ENCODE measurements at places on chromosomes 5 and 9.

- no peak for DNase-seq
Measured at GRCh38 chr5:137888863-137889759, at the start of gene PKD2L2. Gene PKD2L2, plus strand, starts transcription at chr5:137889457. Its CDS starts 35 bp downstream, at chr5:137889492.

- DNase-seq: no peak
Measured at GRCh38 chr9:92270511-92270910, 23.0 kb downstream of the IARS1 start.

DNA sequence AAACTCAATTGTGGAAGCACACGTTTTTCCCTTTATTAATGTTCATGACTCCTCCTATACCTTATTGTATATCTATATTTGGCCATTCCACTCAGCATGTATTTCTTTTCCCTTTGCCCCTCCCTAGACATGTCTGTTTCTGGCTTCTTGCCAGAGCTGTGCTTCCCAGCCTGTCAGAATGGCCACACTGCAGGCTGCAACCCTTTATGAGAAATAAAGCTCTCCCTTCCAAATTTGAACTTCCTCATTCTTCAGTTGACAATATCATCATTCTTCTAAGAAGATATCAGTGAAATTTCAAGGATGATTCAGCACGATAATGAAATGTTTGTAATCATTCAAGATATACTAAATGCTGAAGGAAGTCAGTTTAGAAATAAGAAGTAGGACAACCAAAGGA, 107.6 kb upstream of the PRSS3 start:
- DNase-seq: no peak

- DNase-seq: no peak
Measured at GRCh38 chr5:154472871-154473580, 5.0 kb downstream of the HAND1 start.

DNA sequence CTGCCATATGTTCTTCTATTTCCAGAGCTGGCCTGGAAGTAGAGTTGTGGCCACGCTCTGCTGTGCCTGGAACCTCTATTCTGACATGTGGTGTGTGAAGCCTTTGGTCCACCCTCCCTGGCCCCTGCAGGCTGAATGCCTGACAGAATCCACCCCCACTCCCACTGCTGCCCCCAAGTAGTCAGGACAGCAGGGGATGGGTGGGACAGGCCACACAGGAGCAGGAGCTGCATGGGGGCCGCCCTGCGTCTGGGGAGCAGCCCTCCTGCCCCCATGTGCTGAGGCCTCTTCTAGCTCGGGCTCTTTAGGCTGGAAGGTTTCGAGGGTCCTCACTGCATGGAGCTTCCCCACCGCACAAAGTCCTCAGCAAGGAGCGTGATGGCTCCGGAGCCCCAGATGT, 32.6 kb upstream of the IRX4 start:
- no peak for DNase-seq

DNA sequence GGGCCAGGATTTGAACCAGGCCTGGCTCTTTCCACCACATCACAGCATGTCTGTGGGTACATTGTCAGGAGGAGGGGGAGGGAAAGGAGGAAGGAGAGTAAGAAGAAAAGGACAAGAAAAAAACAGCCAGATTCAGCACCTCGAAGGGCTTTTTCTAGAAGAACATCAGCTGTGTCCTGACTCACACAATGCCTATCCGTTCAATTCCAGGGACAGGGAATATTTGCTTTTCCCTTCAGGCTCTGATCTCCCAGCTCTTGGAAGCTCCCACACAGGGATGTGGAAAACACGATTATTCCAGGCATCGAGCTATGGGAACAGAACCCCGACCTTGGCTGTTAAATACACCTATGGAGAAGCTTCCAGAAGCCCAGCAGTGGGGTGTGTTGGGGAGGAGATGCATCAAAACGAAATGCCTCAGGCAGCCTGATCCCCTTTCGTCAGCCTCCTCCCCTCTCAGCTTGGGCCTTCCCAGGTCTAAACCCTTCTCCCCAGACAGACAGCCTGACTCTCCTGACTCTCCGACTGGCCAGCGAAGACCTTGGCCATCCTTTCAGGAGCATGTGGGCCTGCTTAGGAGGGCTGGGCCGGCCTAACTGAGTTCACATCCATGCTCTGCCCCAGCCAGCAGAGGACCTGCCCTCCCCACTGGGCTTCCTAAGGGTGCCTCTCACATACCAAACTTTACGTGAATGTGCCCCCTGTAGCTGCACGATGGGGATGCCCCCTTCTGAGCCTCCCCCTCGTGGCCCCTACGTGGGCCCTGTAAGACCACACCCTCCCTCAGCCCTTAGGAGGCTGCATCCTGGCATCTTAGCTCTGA, 54.4 kb downstream of the NEURL1B start:
- DNase-seq: no peak

DNA sequence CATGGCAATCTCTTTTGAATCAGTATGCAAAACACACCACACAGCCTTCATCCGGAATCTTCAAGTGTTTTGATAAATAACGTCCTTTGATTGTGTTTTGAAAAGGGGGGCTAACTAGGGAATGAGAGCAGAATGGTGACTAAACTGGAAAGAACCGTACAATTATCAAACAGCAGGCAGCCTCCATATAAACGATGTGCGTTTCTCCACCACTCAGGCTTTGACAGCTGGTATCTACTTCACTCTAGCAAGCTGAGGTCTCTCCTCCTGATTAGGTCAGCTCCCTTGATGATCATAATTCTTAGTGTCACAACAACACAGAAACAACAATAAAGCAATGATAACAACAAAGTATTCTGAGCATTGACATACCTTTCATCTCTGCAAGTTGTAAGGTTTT, 465.9 kb downstream of the TUSC1 start:
- peak; percentile 28 for DNase-seq

- no peak for DNase-seq
Measured at GRCh38 chr9:21555911-21556310, 73.8 kb upstream of the IFNE start.

DNA sequence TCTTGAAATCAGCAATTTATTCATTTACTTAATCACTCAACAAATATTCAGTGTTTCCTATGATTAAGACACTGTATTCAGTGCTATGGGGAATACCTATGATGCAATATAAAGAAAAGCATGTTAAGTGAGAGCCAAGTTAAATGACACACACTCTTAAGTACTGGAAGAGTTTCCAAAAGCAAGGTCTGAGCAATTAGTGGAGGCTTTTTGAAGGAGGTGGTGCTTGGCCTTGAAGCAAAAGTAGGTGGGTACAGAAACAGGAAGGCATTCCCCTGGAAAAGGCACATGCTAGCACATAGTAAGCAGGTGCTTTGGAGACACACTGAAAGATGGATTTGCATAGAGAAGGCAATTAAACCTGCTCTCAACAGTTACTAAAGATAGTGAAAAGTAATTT, 4.0 kb downstream of the TSLP start:
- DNase-seq: no peak

GRCh38 chr5:124176692-124177091, 569.7 kb downstream of the ZNF608 start:
- DNase-seq: no peak

GRCh38 chr9:99181206-99181605, 40.5 kb downstream of the ALG2 start:
- DNase-seq: no peak

DNA sequence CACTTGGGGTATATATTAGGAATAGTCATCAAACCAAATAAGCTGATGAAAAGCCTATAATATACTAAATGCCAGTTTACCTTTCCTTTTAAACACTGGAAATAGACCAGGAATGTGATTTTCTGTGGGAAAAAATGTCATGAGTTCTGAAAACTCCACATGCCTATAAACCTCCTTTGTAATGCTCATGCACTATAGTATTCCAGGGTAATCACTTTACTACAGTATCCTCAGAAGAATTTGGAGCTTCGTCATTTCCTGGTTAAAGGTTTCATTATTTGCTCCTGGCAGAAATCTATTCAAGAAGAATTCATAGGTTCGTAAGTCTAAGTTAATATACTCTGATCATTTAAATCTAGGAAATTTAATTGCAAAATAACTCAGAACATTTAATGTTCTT, 1076.7 kb upstream of the DMAC1 start:
- no peak for DNase-seq

GRCh38 chr9:137432687-137433348, 8.3 kb downstream of the ENTPD8 start:
- no peak for DNase-seq

GRCh38 chr9:134630393-134630790, 11.2 kb upstream of the COL5A1 start:
- DNase-seq: no peak

DNA sequence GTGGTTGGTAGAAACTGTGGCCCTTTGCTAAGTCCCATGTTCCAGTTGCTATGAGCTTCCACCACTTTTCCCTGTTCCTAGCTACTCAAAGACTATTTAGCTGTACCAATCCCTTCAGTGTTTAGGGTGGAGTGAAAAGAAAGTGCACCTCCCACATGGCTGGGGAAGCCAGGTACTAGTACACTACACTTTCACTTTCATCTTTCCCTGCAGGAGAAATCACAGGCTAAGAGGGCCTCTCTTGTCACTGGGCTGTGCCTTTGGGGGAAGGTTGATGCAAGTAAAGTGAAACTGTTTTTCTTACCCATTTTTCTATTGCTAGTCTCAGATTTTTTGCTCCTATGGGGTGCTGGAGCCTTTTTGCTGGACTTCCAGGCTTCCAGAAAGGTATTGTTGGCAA, 33.5 kb upstream of the CKS2 start:
- DNase-seq: no peak

GRCh38 chr9:91420501-91421127, 3.0 kb downstream of the NFIL3 start:
- no peak for DNase-seq

DNA sequence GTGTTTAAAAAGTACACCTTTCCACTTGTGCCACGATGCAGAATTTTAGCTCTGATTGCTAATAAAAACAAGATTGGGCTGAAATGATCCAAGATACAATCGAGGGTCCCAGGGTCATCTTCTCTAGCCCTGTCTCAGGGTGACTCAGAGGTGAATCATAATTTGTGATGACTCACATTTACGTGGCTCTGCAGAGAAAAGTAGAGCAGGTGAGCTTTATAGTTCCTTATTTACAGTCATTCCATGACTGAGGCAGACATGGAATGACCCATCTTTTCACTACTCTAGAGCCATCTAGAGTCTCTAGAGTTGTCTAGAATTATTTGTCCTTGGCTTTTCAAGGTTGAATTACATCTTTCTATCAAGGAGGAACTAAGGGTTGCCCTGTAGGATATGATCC, 155.2 kb downstream of the GAS1 start:
- no peak for DNase-seq

DNA sequence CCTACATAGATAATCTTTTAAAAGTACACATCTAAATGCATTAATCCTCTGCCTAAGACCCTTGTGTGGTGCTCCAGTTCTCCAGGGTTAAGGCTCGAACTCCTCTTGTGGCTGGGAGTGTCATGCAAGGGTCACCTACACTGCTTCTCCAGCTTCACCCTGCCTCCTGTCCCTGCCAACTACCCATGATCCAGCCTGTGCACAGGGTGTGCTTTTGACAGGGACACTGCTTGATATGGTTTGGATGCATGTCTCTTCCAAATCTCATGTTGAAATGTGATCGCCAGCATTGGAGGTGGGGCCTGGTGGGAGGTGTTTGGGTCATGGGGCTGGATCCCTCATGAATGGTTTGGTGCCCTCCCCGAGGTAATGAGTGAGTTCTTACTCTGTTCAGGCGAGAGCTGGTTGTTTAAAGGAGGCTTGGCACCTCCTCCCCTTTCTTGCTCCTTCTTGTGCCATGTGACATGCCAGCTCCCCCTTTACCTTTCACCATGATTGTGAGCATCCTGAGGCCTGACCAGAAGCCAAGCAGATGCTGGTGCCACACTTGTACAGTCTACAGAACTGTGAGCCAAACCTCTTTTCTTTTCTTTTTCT, 48.5 kb downstream of the SLC22A5 start:
- no peak for DNase-seq

DNA sequence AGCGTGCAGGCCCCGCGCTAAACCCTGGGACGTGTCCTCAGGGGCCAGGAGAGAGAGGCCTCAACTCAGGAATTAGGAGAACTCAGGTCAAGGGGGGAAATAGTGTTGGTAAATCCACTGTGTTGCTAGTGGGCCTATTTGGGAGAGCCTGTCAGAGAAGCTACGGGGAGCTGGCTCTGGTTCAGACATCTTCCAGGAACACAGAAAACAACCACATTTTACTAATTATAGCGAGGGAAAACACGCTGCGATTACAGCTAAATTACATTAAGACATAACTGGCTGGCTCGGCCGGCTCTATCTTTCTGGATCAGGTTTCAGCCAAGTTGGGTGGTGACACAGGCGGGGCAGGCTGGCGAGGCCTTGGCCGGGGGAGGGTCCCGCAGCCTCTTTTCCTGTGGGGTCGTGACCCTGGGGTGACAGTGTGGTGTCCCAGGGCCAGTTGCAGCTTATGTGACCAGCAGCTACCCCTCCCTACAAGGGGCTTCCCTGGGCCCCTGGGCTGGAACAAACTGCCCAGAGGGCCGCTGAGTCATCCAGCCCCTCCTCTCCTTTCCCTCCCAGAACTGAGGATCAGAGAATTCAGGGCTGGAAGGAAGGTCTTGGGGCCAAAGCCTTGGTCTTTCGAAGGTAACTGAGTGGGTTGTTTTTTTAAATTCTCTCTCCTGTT, 75.1 kb downstream of the FGF18 start:
- no peak for DNase-seq

GRCh38 chr9:126517833-126518356, 95.8 kb upstream of the LMX1B start:
- no peak for DNase-seq

DNA sequence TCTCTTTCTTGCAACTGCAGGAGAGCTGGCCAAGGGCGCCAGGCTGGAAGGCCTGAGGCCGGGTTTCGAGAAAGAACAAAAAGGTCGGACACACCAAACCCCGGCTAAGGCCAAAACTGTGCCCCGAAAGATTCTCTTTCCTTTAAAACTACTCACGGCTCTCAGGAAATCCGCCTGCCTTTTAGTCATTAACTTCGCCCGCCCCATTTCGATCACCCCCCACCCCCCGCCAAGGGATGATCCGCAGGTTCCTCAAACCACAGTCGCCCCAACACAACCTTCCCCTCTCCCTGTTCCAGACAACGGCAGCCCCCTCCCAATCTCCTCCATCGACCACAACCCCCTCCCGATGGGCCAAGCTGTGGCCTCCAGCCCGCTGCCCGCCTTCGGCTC, 536 bp downstream of the FEM1C start:
- no peak for DNase-seq

GRCh38 chr5:108193021-108193795, 188.7 kb downstream of the FBXL17 start:
- no peak for DNase-seq

DNA sequence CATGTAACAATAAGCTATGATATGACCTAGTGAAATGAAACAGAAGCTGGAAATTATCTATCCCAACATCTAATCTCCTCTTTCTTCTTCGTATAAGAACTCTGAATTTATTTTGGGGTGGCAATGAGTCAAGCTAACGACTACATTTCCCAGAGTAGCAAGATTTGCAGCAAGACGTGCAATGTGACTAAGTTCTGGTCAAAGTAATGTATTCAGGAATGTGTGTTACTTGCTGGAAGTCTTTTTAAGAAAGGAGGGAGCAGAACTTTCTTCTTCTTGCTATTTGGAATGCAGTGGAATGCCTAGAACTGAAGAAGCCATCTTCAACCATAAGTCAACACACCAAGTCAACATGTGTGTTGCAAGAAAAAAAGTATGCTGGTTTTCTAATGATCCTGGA, 406.6 kb upstream of the MEF2C start:
- no peak for DNase-seq

GRCh38 chr5:73442996-73443627, 5.5 kb downstream of the FOXD1 start:
- no peak for DNase-seq

- no peak for DNase-seq
Measured at GRCh38 chr9:130688072-130688471, 5.5 kb upstream of the EXOSC2 start.
